Fibroblast of skin of scalp (primary cell): ENCODE measurements at places on chromosomes 2 and 18.

DNA sequence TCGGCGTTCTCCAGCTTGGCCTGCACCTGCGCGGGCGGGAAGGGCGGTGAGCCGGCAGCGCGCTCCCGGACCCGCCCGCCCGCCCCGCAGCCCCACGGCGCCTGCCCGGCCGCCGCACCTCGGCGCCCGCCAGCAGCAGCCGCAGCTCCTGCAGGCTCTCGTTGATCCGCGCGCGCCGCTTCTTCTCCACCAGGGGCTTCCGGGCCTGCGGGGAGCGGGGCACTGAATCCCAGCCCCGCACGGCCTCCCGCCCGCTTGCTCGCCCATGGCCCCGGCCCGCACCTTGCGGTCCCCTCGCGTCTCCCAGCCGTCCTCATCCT lies 335 bp downstream of the HES6 start:
- no peak for DNase-seq

- peak; percentile 60 for DNase-seq
Measured at GRCh38 chr2:20326163-20326780, 24.4 kb downstream of the PUM2 start.

GRCh38 chr2:67713376-67713775 lies 316.2 kb downstream of the ETAA1 start:
- DNase-seq: no peak

- no peak for DNase-seq
Measured at GRCh38 chr2:55169915-55170314, 62.2 kb downstream of the CLHC1 start.

DNA sequence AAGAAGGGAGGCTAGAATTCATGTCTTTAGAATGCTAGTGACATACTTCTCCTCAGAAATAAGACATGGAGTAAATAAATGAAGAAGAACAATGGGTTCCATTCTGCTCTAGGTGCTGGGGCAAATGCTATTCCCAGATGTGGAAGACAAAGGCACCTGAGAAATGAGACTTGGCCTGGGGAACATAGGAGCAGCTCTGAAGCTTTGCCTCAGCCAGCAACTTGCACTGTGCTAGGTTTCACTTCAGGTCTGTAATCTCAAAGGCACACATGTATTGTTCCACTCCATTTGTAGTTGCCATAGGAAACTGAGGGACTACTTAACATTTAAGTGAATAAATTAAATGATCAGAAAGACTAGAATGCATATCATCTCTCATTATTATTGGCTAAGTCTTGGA lies 538.9 kb upstream of the REG3G start:
- no peak for DNase-seq

GRCh38 chr2:61853086-61853846 lies 594 bp downstream of the FAM161A start:
- DNase-seq: no peak

DNA sequence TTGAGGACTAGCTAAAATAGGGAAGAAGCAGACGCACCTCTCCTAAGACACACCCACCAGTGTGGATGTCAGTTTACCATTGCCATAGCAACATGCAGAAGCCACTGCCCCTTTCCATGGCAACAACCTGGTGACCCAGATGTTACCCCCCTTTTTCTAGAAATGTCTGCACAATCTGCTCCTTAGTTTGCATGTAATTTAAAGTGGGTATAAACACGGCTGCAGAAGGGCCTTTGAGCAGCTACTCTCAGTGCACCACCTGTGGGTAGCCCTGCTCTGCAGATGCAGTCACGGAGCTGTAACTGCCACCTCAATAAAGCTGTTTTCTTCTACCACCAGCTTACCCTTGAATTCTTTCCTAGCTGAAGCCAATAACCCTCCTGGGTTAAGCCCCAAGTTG lies 87.1 kb downstream of the FBXO15 start:
- no peak for DNase-seq
